ENCODE measurements at places on chromosomes 16 and 17. TPM values are rescaled to one million over a fixed set of nuclear protein-coding genes. Genes with fewer than 3 reads are reported as not detected.

TM4SF5 gene
- not detected for polyA plus RNA-seq

ABHD15 gene
- polyA plus RNA-seq = 3.8 TPM

SDR42E2 gene
- not detected for polyA plus RNA-seq

NPIPA2 gene
- polyA plus RNA-seq = not detected
